ELF-1 (cell line): ENCODE measurements at places on chromosomes 3 and 15.

- DNase-seq = peak; percentile 42
These were observed 6.7 kb upstream of the BFSP2 start for GRCh38 chr3:133393204-133393603.

GRCh38 chr15:43253431-43254403 lies 13.0 kb downstream of the TGM5 start:
- DNase-seq = no peak

- no peak for DNase-seq
These were observed 106.5 kb upstream of the SATB1 start for GRCh38 chr3:18531662-18532061.

- no peak for DNase-seq
These were observed 33.0 kb downstream of the SHC4 start for GRCh38 chr15:48930735-48931134.

DNA sequence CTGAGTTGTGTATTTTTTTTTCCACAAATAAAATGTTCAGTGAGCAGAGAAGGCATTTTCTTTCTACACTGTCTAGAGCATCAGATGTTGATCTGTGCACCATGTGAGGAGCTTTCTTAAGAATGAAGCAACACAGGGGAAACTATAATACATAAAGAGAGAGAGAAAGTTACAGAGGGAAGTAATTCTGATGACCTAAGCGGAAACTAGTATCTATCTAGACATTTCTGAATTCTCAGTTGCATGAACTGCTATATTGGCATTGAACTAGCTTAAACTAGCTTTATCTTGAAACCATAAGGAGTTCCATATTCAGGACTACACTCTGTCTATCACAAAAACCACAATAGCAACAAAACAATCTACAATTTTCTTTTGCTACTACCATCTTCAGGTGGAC lies 822.4 kb downstream of the VGLL3 start:
- no peak for DNase-seq

GRCh38 chr3:12388185-12388584 lies 96.1 kb upstream of the TSEN2 start:
- no peak for DNase-seq

DNA sequence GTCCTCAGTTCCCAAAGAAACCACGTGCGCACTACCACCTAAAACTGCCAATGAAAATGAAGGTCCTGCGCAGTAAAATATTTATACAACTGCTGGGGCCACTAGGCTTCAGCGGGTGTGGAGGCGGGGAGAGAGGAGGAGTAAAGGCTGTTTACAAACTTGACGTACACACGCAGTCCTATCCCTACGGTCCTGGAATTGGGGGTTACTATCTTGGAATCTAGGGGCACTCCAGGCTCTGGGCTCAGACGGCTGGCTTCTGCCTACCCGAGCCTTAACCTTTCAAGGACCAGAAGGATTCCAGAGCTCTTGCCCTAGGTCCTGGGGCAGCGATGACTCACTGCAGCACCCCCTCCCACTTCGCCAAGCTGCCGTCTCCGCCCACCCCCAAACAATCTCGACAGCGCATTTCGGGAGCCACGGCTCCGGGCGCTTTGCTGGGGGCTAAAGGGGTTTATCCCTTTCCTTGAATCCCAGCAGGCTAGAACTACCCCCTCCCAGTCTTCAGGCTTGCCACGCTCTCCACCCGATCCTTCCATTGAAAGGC lies 3.0 kb downstream of the ADAMTS9 start:
- peak; percentile 81 for DNase-seq

- peak; percentile 80 for DNase-seq
These were observed 30.7 kb upstream of the ST3GAL6 start for GRCh38 chr3:98732286-98733052.

DNA sequence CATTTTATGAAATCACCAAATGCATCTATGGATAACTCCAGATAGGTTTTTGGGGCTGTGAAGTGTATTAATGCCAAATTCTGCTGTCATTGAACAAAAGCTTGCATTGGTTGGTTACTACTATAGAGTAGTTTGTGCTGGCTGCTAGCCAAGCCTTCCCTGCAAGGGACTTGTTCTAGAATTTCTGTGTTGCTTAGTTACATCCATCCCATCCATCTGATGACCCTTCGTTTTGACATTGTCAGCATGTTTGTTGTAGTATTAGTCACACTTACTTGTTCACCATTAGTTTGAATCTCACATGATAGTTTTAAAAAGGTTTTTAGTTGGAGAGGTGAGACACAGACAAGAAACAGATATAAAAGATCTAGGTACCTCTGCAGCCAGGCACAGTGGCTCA lies 7.0 kb upstream of the NIPA2 start:
- DNase-seq = no peak

- no peak for DNase-seq
These were observed 993.8 kb downstream of the GBE1 start for GRCh38 chr3:80767604-80768003.

DNA sequence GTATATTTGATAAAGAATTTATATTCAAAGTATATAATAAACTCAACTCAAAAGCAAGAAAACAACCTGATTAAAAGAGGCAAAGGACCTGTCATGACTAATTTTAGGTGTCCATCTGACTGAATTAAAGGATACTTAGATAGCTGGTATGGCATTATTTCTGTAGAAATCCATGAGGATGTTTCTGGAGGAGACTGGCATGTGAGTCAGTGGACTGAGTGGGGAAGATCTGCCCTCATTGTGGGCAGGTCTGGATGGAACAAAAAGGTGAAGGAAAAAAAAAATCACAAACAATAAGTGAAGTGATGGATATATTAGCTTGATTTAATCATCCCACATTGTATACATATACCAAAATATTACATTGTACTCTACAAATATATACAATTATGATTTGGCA lies 16.6 kb downstream of the ANKRD28 start:
- DNase-seq = no peak

DNA sequence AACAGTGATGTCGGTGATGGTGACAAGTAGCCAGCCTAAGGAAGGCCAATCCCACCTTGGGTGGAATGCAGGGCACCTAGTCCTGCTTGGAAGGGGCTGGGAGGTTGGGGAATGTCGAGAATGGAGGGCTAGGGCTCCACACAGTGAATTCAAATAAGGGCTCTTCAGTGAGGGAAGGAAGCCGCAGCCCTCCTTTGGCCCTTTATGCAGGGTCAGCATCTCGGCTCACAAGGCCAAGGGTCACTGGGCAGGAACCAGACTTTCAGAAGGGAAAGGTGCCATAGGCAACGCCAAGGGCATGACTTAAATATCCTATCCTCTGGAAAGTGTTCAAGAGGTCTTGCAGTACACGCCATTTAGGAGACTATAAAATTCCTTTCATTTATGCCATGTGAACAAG lies 56.9 kb downstream of the CLEC3B start:
- DNase-seq = no peak

DNA sequence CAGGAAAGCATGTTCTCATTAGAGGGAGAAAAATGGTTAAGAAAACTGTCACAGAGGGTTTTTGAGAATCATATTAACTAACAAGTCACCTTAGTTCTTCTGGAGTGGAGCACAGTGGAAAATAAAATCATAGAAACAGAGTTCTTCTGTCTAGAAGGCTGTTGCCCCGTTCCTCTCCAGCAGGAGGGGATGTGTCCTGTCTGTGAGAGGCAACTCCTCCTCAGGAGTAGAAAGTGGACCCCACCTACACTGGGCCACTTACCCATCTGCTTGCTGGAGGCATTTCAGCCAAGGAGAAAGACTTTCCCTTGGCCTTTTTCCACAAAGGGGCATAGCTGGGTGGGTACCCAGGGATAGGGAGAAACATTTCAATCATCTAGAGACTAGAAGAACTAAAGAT lies 106.6 kb downstream of the SSR3 start:
- peak; percentile 36 for DNase-seq

GRCh38 chr15:39692356-39693327 lies 90.0 kb downstream of the FSIP1 start:
- no peak for DNase-seq

DNA sequence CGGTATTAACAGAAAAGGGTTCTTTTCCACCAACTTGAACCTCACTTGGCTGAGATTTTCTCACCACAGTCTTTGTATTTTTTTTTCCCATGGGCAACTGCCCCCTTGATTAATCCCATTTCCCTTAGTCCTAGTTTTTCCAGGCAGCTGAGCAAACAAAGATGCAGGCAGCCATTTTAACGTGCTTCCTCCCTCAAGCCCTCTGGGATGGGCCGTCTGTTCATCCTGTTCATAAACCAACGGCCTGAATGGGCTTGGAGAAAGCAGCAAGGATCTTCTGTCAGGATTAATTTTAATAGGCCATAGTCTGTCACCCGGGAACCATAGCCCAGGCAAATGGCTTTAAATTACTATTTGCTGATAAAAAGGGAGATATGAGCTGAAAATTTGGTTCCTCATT lies 10.4 kb upstream of the POLR2M start:
- no peak for DNase-seq

DNA sequence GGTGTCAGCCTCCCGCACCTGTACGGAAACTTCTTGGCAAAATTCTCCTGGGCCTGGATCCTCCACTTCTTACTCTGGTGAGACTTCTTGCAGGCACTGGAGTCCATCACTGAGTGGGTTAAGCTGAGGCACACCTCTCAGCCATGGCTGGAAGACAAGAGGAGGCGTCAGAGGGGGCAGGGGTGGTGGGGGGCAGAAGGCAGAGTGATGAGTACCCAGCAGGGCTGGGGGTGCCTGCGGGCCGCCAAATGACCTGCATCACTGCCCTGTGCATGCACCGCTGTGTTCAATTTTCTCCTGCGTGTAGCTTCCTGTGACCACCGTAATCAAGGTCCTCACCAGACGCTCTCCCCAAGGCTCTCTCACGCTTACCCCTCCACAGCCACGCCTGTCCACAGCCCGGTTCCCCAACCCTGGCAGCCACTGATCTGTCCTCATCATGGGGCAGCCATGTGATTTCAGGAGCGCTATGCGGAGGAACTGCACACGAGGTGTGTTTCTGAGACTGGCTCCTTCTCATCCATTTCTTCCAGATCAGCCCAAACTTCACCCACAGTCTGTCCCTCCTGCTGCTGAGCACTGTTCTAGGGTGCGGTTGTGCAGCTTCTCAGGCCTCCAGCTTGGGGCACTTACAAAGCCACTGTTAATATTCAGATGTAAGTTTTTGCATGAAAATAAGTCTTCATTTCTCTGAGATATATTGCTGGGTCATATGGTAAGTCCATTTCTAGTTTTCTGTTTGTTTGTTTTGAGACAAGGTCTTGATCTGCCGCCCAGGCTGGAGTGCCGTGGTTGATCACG lies 5.2 kb downstream of the C3orf22 start:
- DNase-seq = no peak

DNA sequence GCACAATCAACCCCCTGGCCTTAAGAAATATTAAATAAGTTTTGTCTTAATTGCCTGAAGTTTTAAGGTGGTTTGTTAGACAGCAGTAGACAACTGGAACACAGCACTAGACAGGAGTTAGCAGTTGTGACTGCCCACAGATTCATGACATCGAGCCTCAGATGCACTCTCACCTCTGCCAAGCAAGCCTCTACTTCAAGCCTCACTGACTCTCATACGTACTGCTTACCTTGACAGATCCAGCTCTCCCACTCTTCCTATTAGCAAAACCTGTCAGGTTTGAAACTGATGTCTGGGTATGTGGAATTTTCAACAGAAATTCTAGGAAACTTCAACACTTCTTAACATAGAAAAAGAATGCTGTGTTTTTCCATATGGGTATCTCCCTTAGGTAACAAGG lies 382.9 kb upstream of the DPH6 start:
- no peak for DNase-seq

DNA sequence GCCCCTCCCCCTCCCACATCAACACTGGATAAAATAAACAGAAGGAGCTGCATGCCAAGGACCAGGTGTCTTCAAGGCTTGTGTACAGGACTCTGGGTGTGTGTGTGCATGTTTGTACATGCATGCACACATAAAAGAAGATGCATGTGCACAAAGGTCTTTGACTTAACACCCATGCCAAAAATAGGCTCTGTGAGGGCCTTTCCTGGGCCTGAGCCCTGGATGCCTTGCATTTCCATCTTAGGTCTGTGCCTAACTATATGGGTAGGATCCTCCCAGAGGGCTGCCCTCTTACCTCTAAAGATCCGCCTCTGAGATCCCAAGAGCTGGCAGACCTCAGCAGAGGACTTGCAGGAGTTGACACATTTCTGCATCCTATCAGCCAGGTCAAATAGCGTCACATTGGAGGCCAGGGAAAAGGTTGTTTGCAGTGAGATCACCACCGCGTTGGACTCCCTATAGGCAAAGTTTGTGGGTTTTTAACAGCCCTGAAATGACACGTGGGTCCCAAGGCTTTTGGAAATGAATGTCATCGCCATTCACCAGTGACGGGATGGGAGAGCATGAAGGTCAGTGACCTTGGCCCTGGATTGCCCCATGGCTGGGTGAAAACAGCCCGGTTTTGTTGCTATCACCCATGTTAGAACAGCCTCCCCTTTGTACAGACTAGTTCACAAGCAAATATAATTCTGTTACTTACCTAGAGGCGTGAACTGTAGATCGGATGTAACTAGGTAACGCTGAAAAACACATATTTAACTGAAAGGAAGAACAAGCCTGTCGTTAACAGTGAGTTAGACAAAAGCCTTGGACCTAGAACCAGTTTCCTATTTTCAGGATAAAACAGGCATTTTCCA lies 54.0 kb downstream of the HEG1 start:
- no peak for DNase-seq

- DNase-seq = no peak
These were observed 10.3 kb downstream of the FAM227B start for GRCh38 chr15:49610157-49610918.

DNA sequence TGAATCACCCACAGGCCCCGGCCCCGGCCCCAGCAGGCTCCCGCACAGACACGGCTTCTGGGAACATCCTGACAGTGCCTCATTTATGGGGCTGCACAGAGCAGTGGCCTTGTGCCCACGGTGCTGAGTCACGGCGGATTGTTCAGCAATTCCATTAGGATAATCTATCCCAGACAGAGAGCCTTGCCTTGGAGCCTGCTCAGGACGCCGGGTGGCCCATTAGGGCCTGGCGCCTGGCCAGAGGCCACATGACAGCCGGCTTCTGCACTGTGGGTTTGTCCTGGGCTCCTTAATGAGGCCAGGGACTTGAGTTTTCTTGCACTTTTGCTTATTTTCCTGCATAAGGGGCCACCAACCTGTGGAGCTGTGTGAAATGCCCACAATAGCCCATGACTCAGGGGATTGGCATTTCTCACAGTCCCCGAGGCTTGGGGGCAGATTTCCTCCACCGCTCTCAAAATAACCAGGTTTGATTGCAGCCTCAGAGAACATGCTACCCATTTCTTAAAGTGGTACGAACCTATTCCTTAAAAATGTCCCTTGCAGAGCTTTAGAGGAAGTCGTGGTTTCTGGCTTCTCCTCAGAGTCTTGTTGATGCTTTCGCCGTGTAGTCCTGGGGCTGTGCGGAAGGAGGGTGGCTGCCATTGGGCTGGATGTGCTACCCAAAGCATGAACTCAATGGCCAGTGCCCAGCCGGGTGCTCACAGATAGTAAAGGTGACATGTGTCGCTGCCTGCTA lies 19.0 kb downstream of the SYNM start:
- peak; percentile 93 for DNase-seq

- no peak for DNase-seq
These were observed 65.9 kb downstream of the BTD start for GRCh38 chr3:15667484-15667883.

GRCh38 chr3:146896711-146897110 lies 291.6 kb upstream of the PLSCR5 start:
- no peak for DNase-seq
